Stomach (tissue), 19 donors: ENCODE measurements at places on chromosomes 5 and 9. TPM values are rescaled to one million over a fixed set of nuclear protein-coding genes. Genes with fewer than 3 reads are reported as not detected.

DNA sequence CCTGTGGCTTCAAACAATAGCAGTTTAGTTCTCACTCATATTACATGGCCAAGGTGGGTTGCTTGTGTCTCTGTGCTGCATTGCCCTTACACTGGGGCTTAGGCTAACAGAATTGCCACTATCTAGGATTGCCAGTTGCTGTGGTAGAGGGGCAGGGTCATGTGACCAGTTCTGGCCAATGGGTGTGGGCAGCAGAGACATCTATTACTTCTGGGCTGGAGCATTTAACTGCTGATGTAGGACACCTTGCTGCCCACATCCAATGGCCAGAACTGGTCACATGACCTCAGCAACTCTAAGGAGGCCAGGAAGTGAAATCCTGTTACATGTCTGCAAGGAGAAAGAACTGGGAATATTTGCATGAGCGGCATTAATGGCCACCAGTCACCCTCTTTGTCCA, 199.3 kb downstream of the C9orf152 start:
- DNase-seq: no peak
- no peaks in the 10 kb centered on the region for H3K27me3 ChIP-seq
- no peaks in the 10 kb centered on the region for H3K36me3 ChIP-seq
- H3K27ac ChIP-seq: no peak overlapping the region

PRDM9 gene
- not detected for total RNA-seq

- no peaks in the 10 kb centered on the region for H3K36me3 ChIP-seq
- peak; percentile 26 for DNase-seq
- no peak overlapping the region for H3K27ac ChIP-seq
- H3K4me1 ChIP-seq: peaks cover 14% of the 10 kb centered on the region
Observed at GRCh38 chr5:34749431-34749873, 89.5 kb upstream of the TTC23L start.

GZMA gene
- total RNA-seq: 4.2 TPM

TOR1A gene
- 26.6 TPM for total RNA-seq

SPINK7 gene
- not detected for total RNA-seq

BDP1 gene
- total RNA-seq: 50.5 TPM

GRCh38 chr9:108410161-108410560, 445.6 kb downstream of the ACTL7B start:
- no peak for DNase-seq
- H3K36me3 ChIP-seq: no peaks in the 10 kb centered on the region
- no peaks in the 10 kb centered on the region for H3K4me1 ChIP-seq
- no peaks in the 10 kb centered on the region for H3K27me3 ChIP-seq

GRCh38 chr9:71446473-71447411, 321.6 kb downstream of the CEMIP2 start:
- peak overlapping the region; percentile 44 for H3K4me3 ChIP-seq
- no peaks in the 10 kb centered on the region for H3K4me1 ChIP-seq
- H3K36me3 ChIP-seq: no peaks in the 10 kb centered on the region
- H3K27me3 ChIP-seq: no peaks in the 10 kb centered on the region

GRCh38 chr9:96500696-96501632, 51.0 kb downstream of the HABP4 start:
- H3K27me3 ChIP-seq: no peaks in the 10 kb centered on the region
- H3K27ac ChIP-seq: no peak overlapping the region
- no peaks in the 10 kb centered on the region for H3K36me3 ChIP-seq
- DNase-seq: no peak
- H3K4me1 ChIP-seq: no peaks in the 10 kb centered on the region
- no peak overlapping the region for H3K4me3 ChIP-seq

ACTBL2 gene
- not detected for total RNA-seq

DNA sequence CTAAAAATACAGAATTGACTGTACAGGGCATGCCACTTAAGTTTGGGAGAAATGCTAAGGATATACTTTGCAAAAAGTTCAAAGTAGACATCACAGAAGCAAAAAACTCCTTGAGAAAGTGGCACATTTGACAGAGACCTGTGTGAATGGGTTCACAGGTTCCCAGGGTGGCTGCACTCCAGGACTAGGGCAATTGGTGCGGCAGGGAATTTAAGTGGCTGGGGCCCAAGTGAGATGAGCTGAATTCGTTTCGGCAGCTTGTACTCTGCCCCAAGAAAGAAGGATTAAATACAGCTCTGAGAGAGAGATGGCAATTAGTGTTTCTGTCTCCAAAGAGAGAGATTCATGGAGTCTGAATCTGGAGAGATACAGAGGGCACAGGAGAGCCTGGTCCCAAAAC, 280.1 kb downstream of the FBXL17 start:
- no peak for DNase-seq
- peaks cover 14% of the 10 kb centered on the region for H3K4me1 ChIP-seq
- no peak overlapping the region for H3K4me3 ChIP-seq
- no peaks in the 10 kb centered on the region for H3K36me3 ChIP-seq

HRH2 gene
- 5.0 TPM for total RNA-seq

DNA sequence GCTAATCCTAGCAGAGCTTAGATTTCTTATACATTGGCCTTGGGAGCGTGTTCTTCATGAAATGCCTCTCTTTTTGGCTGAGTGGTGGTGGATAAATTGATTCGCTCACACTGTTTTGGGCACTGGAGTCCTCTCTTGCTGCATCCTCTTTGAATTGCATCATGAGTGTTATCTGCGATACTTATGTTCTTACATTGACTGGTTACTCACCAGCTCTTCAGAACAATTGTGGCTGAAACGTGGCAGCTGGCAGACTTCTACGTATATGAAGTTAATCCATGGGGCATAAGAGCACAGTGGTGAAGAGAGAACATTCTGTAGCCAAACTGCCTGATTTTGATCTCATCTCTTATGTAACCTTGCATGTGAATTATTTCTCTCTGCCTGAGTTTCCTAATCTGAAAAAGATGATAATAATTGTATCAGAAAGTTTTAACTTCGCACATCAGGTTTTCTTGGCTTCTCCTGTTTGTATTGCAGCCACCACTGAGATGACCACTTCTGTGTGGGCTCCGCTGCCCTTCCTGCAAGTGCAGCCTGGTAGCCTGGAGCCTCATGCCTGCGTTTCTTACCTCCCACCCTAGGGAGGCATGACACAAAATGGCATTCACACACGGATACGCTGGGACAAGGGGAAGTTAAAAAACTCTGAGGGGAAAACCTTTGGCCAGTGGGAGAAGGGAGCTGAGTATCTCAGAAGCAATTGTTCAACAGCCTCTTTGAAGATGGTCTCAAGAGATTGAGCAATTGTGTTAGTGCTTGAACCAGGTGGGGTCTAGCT, 295.2 kb downstream of the ARHGAP26 start:
- no peak overlapping the region for H3K4me3 ChIP-seq
- peak overlapping the region; percentile 27 for H3K27ac ChIP-seq
- no peaks in the 10 kb centered on the region for H3K27me3 ChIP-seq
- H3K4me1 ChIP-seq: peaks cover 67% of the 10 kb centered on the region

DNA sequence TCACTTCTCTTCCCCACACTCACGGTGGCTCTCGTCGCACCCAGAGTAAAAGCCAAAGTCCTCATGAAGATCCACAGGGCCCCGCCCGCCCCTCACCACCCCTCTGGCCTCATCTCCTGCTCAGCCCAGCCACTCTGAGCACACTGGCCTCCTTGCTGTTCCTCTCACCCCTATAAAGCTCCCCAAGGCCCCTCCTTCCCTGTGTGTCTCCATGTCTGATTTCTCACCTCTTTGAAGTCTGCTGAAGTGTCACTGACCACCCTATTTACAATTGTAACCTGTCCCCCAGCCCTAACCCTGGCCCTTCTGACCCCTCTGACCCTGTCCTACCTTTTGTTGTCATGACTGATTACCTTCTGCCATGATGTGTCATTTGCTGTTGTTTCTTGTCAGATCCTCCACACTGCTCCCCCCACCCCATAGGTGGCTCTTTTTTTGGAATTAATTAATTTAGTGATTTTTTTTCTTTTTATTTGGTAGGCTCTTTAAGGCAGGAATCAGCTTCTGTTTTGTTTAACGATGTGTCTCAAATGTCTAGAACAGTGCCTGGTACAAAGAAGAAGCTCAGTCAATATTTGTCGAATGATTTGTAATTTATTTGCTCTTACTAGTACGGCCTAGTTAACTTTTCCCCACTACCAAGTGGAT, 90.2 kb downstream of the IQGAP2 start:
- no peaks in the 10 kb centered on the region for H3K36me3 ChIP-seq
- no peak overlapping the region for H3K4me3 ChIP-seq
- no peak for DNase-seq
- H3K27me3 ChIP-seq: no peaks in the 10 kb centered on the region

CEL gene
- total RNA-seq: not detected

GRCh38 chr5:88524941-88525340, 256.3 kb upstream of the TMEM161B start:
- DNase-seq: no peak
- no peak overlapping the region for H3K4me3 ChIP-seq
- no peaks in the 10 kb centered on the region for H3K36me3 ChIP-seq
- H3K27ac ChIP-seq: no peak overlapping the region

DNA sequence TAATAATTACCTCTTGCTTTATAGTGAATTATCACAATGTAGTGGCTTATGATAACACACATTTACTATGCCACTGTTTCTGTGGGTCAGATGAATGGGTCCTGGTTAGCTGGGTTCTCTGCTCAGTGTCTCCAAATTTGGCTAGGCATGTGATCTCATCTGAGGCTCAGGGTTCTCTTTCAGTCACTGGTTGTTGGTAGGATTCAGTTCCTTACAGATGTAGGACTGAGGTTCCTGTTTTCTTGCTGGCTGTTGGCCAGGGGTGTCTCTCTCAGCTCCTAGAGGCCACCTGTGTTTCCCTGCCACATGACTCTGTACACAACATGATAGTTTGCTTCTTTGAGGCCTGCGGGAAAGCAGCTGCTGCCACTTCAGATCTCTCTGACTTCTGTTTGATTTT, 7.1 kb downstream of the NFX1 start:
- H3K4me1 ChIP-seq: peaks cover 47% of the 10 kb centered on the region
- peak; percentile 62 for DNase-seq
- peak overlapping the region; percentile 31 for H3K27ac ChIP-seq
- H3K4me3 ChIP-seq: no peak overlapping the region
- no peaks in the 10 kb centered on the region for H3K27me3 ChIP-seq
- H3K36me3 ChIP-seq: peaks cover 30% of the 10 kb centered on the region

GRCh38 chr9:89935801-89936200, 331.0 kb downstream of the GADD45G start:
- no peak overlapping the region for H3K4me3 ChIP-seq
- no peak for DNase-seq
- H3K27me3 ChIP-seq: no peaks in the 10 kb centered on the region
- no peaks in the 10 kb centered on the region for H3K36me3 ChIP-seq

GRCh38 chr9:113531919-113532808, 68.6 kb downstream of the RGS3 start:
- DNase-seq: no peak
- peaks cover 69% of the 10 kb centered on the region for H3K36me3 ChIP-seq
- no peaks in the 10 kb centered on the region for H3K27me3 ChIP-seq
- no peak overlapping the region for H3K27ac ChIP-seq
- H3K4me3 ChIP-seq: no peak overlapping the region

GRCh38 chr5:103621548-103621930, 59.0 kb upstream of the NUDT12 start:
- no peak for DNase-seq
- H3K4me3 ChIP-seq: no peak overlapping the region
- H3K27ac ChIP-seq: no peak overlapping the region
- H3K27me3 ChIP-seq: no peaks in the 10 kb centered on the region
- no peaks in the 10 kb centered on the region for H3K4me1 ChIP-seq

GRCh38 chr5:151911011-151911410, 13.6 kb downstream of the GLRA1 start:
- H3K4me3 ChIP-seq: no peak overlapping the region
- no peaks in the 10 kb centered on the region for H3K4me1 ChIP-seq
- H3K36me3 ChIP-seq: no peaks in the 10 kb centered on the region
- no peak overlapping the region for H3K27ac ChIP-seq
- no peaks in the 10 kb centered on the region for H3K27me3 ChIP-seq

IFNA21 gene
- total RNA-seq: not detected

SPINK13 gene
- total RNA-seq: not detected

DNA sequence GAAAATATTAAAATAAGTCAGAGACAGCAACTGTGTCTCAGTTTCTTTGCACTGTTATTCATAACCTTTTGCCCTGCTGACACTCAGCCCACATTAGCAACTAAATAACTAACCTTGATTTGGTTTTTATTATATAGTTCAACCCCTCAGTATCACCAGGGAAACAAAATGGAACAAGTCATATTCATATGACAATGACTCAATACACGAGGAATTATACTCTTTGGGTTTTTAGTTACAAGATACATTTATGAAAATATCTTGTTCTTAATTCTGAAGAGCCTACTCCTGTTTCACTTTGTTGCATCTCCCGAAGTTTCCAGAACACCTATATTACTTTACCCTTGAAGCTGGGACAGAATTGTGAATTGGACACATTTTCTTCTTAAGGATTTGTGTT, 845.4 kb downstream of the EFNA5 start:
- no peaks in the 10 kb centered on the region for H3K36me3 ChIP-seq
- no peaks in the 10 kb centered on the region for H3K27me3 ChIP-seq
- no peak overlapping the region for H3K4me3 ChIP-seq
- H3K27ac ChIP-seq: no peak overlapping the region
- no peak for DNase-seq

DNA sequence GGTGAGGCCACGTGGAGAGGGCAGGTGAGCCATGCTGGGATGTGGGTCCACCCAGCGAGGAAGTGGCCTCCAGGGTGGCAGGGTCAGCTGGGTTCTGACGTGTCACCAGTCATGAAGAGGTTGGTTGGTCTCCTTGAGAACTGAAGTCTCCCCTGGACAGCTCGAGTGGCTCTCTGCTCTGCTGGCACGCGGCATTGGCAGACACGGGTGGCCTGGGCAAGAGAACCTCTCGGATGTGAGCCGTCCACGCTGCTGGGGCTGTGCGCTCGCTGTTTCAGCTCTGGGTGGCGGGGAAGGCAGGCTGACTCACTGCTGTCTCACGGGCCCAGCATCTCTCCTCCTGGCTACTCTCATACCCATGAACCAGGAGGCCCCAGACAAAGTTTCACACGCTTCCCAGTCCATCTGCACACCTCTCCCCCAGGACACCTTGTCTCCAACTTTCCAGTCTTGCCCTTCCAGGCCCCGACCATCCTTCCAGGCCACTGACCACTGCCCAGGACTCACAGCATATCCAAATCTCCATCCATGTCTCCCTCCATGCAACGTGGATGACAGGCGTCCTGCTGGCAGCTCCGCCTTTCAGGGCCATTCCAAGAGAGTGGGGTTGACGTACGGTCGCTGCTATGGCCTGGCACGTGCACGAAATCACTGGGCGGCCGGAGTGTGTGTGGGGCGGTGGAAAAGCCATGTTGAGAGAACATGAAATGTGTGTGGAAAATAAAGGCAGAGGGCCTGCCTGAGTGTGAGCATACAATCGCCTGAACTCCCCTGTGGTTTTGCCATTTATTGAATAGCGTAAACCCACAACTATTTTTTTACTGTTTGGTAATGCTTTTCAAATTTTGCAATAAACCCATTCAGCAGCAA, 145.0 kb upstream of the COL5A1 start:
- no peak overlapping the region for H3K4me3 ChIP-seq
- no peaks in the 10 kb centered on the region for H3K36me3 ChIP-seq
- no peak overlapping the region for H3K27ac ChIP-seq
- DNase-seq: no peak

- no peak overlapping the region for H3K4me3 ChIP-seq
- H3K36me3 ChIP-seq: no peaks in the 10 kb centered on the region
- no peak for DNase-seq
Observed at GRCh38 chr9:31336386-31336785, 1048.1 kb upstream of the ACO1 start.

ALDOB gene
- not detected for total RNA-seq
